ENCODE measurements at places on chromosomes 12 and 14. TPM values are rescaled to one million over a fixed set of nuclear protein-coding genes. Genes with fewer than 3 reads are reported as not detected.

- DNase-seq = no peak
- peaks cover 4% of the 10 kb centered on the region for H3K4me1 ChIP-seq
- no peaks in the 10 kb centered on the region for H3K36me3 ChIP-seq
- H3K27ac ChIP-seq = no peak overlapping the region
- no peaks in the 10 kb centered on the region for H3K27me3 ChIP-seq
- H3K4me3 ChIP-seq = no peak overlapping the region
These were observed 77.5 kb downstream of the PHLDA1 start for GRCh38 chr12:75954041-75954440.

DNA sequence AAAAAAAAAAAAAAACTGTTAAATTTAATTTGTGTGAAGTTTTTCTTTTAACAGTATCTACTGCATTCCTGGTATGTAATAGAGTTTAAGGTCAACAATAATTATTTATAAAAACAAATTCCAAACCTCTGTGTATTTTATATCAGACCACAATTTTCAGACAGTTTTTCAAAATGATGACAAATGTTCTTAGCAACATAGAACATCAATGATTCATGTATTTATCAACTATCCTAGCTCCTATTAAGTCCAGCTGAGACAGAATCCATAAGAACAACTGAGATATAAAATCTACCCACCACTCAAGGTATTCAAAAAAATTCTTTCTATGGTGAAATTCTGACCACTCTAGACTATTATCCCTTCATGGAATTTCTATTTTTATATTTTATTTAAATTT, 144.5 kb downstream of the EPS8 start:
- no peak overlapping the region for H3K27ac ChIP-seq
- H3K36me3 ChIP-seq = peaks cover 9% of the 10 kb centered on the region
- no peak overlapping the region for H3K4me3 ChIP-seq
- no peaks in the 10 kb centered on the region for H3K4me1 ChIP-seq

GRCh38 chr14:99986396-99986795, 78.8 kb upstream of the EVL start:
- no peak for DNase-seq
- H3K36me3 ChIP-seq = no peaks in the 10 kb centered on the region
- no peaks in the 10 kb centered on the region for H3K4me1 ChIP-seq

GRCh38 chr12:29255042-29255441, 106.0 kb downstream of the FAR2 start:
- no peaks in the 10 kb centered on the region for H3K36me3 ChIP-seq
- no peak overlapping the region for H3K4me3 ChIP-seq

DNA sequence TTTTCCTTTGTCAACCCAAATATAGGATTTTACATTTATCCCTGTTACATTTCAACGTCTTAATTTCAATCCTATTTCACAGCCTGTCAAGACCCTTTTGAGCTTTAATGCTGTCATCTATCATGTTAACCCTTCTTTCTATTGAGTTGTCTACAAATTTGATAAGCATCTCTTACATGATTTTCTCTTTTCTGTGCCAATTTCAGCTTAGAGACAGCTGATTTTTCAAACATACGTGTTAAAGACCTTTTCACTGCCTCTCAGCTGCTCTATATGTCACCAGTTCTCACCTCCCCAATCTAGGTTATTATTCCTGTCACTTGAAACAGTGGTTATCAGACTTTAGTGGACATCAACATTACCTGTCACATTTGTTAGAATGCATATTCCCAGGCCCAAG, 181.3 kb downstream of the GXYLT1 start:
- H3K4me1 ChIP-seq = no peaks in the 10 kb centered on the region
- H3K4me3 ChIP-seq = no peak overlapping the region
- H3K27ac ChIP-seq = no peak overlapping the region
- no peaks in the 10 kb centered on the region for H3K36me3 ChIP-seq
- no peak for DNase-seq
- no peaks in the 10 kb centered on the region for H3K27me3 ChIP-seq

DNA sequence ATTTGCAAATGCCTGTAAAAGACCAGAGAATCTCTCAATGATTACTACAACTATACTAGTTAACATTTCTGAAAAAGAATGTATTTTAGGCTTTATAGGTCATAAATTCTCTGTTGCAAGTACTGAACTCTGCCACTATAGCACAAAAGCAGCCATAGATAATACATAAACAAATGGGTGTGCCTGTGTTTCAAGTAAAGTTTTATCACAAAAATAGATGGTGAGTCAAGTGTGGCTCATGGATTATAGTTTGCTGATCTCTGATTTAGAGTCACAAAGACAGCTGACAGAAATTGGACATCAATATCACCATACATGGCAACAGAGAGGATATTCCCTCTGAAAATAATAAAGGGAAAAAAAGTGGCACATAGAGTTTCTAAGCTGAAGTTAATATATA, 68.1 kb downstream of the FSCB start:
- H3K36me3 ChIP-seq = no peaks in the 10 kb centered on the region
- no peaks in the 10 kb centered on the region for H3K4me1 ChIP-seq
- DNase-seq = no peak
- H3K27me3 ChIP-seq = no peaks in the 10 kb centered on the region
- no peak overlapping the region for H3K4me3 ChIP-seq

- H3K27me3 ChIP-seq = no peaks in the 10 kb centered on the region
- H3K36me3 ChIP-seq = no peaks in the 10 kb centered on the region
- no peaks in the 10 kb centered on the region for H3K4me1 ChIP-seq
- DNase-seq = no peak
- H3K4me3 ChIP-seq = no peak overlapping the region
These were observed 196.6 kb upstream of the TMTC1 start for GRCh38 chr12:29980304-29980703.

DNA sequence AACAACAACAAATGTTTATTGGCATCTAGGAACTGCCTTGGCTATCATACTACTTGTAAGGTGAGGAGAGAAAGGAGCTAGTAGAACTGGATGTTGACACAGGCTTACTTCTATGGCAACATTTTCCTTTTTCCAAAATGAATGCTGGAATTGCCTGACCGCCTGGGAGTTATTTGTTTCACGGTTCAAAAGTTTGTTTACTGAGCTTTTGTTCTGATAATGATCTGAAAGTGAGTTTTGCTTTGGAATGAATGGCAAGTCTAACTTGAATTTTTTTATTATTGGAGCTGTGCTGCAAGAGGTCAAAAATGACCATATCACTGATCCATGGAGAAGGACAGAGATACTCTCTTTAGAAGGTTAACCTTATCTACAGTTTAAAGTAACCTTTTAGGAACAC, 183.5 kb upstream of the CAND1 start:
- H3K4me3 ChIP-seq = no peak overlapping the region
- H3K36me3 ChIP-seq = no peaks in the 10 kb centered on the region
- H3K27me3 ChIP-seq = peaks cover 2% of the 10 kb centered on the region
- H3K4me1 ChIP-seq = no peaks in the 10 kb centered on the region

DNA sequence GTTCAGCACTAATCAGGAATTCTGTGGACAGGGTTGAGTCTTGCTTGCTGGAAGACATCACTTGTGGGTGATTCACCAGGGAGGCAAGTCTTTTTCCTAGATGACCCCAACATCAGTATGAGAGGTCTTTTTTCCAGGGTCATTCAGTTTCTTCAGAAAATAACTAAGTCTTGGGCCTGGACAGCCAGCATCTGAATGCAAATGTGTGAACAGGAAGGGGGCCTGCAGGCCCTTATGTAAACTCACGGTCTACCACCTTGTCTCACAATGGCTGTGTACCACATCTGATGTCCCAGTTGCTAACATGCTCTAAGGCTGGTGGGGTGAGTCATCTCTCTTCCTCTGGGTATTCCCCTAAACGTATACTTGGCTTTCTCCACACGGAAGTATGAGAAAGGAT, 79.2 kb downstream of the HECTD4 start:
- no peaks in the 10 kb centered on the region for H3K27me3 ChIP-seq
- DNase-seq = no peak
- H3K4me3 ChIP-seq = no peak overlapping the region

DNA sequence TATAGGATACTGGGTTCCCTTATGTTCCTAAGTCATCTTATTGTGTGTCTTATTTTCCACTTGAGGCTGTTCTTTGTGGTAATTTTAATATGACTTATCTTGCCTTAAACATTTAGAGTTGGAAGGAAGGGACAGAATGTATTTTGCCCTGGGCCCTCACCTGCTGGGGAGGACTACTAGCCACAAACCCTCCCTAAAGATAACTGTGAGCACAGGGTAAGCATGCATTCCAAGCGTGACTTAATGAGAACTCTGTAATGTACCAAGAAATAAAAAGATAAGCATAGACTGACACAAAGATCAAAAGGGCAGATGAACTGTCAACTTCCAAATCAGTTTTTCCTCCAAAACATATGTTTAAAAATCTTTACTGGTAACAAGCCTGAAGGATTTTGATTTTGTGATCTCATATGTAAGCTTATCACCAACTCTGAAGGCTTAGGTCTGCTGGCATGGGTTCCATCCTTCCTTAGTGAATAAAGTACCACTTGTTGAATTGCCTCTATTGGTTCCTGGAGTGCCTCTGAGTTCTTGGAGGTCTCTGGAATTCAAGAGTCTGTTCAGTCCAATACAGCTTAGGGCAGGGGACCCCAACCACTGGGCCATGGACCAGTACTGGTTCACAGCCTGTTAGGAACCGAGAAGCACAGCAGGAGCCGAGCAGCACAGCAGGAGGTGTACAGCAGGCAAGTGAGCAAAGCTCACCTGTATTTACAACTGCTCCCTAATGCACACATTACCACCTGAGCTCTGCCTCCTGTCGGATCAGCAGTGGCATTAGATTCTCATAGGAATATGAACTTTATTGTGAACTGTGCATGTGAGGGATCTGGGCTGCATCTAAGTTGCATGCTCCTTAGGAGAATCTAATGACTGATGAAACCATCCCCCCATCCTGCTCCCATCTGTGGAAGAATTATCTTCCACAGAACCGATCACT, 29.8 kb upstream of the NFYB start:
- H3K36me3 ChIP-seq = no peaks in the 10 kb centered on the region
- no peak overlapping the region for H3K4me3 ChIP-seq
- no peak for DNase-seq
- no peaks in the 10 kb centered on the region for H3K4me1 ChIP-seq
- no peak overlapping the region for H3K27ac ChIP-seq

DNA sequence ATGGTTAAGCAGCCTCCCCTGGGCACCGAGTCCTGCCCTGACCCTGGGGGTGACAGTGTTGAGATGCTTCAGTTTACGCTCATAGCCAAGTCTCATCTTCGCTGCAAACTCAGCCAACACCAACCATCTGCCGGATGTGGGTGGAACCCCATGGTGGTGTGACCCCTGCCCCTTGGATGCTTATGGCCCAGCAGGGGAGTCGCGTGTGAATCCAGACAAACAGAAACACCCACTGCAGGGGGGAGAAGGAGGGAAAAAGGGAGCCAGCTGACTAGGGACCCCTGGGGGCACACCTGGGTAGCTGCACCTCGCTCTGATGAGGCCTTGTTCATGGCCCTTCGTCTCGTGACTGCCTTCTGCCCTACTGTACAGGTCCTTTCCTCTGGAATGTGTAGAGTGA, 23.8 kb downstream of the AACS start:
- no peak overlapping the region for H3K4me3 ChIP-seq
- peaks cover 23% of the 10 kb centered on the region for H3K4me1 ChIP-seq
- H3K36me3 ChIP-seq = peaks cover 70% of the 10 kb centered on the region

DNA sequence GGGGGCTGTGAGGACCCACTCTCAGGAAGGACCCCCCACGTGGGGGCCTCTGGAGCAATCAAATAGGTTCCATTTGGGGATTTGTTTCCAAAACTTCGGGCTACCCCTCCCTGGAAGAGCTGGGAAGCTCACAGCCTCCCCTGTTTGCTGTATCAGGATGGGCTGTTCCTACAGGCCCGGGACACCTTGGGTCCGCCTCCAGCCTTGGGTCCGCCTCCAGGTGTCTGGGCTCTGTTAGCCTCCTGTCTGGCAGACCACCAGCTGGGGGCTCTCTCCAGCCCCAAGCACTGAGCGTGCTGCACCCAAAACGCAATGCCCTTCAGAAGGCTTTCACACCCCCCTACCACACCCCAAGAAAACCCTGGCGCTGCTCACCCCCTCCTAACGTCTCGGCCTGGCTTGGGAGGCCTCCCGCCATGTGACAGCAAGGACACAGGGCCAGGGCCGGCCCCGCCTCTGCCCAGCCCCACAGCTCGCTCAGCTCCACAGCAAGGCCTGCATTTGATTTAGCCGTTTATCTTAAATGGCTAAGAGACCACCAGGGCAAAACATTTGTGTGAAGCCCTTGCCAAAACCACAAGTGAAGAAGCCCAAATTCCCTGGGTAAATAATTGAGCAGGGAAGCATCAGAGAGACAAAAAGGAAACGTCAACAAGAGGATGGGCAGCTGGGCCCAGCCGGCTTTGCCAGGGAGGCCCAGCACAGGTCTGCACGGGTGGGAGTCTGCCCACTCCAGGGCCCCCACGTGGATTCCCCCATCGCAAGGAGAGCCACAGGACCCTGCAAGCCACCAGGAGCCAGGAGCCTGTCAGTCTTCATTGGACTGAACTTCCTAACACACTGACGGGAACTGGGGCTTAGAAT, 39.9 kb downstream of the BCL11B start:
- H3K27ac ChIP-seq = no peak overlapping the region
- no peak overlapping the region for H3K4me3 ChIP-seq
- H3K4me1 ChIP-seq = peaks cover 41% of the 10 kb centered on the region
- H3K36me3 ChIP-seq = no peaks in the 10 kb centered on the region
- peak; percentile 32 for DNase-seq
- H3K27me3 ChIP-seq = peaks cover 59% of the 10 kb centered on the region

- DNase-seq = peak; percentile 69
- H3K36me3 ChIP-seq = no peaks in the 10 kb centered on the region
- H3K4me3 ChIP-seq = no peak overlapping the region
- no peak overlapping the region for H3K27ac ChIP-seq
- H3K27me3 ChIP-seq = no peaks in the 10 kb centered on the region
These were observed 3.5 kb upstream of the BDKRB1 start for GRCh38 chr14:96252323-96252998.

GRCh38 chr12:66191547-66192126, 2.6 kb downstream of the IRAK3 start:
- H3K27me3 ChIP-seq = peaks cover 7% of the 10 kb centered on the region
- H3K4me1 ChIP-seq = peaks cover 8% of the 10 kb centered on the region
- no peaks in the 10 kb centered on the region for H3K36me3 ChIP-seq
- no peak for DNase-seq
- H3K27ac ChIP-seq = no peak overlapping the region
- no peak overlapping the region for H3K4me3 ChIP-seq

Gene TMEM179
- 0.49 TPM for total RNA-seq

Gene GUCY2C
- total RNA-seq = not detected

Gene MMP17
- 4.0 TPM for total RNA-seq

Gene RFX4
- 0.09 TPM for total RNA-seq
